ENCODE measurements at places on chromosomes 1 and 21. TPM values are rescaled to one million over a fixed set of nuclear protein-coding genes. Genes with fewer than 3 reads are reported as not detected.

FRRS1 gene
- 11.6 TPM for total RNA-seq

DNA sequence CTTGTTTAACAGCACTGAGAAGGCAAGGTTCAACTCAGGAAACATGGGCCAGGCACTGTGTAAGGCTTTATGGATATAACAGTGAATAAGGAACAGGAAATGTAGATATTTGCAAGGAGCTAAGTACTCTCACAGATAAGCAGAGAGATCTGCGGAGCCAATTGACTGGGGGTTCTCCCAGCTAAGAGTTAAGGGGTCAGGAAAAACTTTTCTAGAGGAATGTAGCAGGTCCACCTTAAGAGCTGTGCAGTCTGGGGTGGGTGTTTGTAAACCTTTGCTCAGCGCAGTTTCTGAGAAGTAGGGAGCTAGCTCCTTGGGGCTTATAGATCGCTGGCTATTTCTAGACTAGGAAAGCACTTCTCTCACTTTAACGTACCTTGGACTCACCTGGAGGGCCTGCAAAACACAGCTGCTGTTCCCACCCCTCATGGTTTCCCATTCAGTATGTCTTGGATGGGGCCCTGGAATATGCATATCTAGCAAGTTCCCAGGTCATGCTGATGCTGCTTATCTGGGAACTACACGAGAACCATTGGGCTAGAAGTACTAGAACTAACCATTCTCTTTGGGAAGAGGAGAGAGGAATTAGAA lies 51.7 kb downstream of the TLCD4 start:
- no peak for DNase-seq

DNA sequence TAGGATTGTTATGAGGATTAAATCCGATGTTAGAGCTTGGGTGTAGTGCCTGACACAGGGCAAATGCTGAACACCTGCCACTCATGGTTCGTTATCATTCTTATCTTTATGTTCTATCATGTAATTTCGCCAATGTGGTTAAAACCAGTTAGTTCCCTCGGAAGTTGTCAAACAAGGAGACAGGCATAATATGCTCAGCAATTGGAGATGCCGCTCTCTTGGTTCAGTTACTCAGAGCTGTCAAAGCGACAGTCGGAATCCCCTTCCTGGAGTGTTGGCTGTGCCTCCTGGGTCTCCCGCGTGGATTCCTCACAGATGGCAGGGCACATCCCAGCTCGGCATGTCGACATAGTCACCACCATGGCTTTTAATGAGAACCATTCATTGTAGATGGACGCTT lies 192.2 kb downstream of the ROR1 start:
- DNase-seq = no peak

RGS4 gene
- 2.2 TPM for total RNA-seq

GRCh38 chr1:232176222-232176621 lies 453.7 kb downstream of the SIPA1L2 start:
- no peak for DNase-seq

DNA sequence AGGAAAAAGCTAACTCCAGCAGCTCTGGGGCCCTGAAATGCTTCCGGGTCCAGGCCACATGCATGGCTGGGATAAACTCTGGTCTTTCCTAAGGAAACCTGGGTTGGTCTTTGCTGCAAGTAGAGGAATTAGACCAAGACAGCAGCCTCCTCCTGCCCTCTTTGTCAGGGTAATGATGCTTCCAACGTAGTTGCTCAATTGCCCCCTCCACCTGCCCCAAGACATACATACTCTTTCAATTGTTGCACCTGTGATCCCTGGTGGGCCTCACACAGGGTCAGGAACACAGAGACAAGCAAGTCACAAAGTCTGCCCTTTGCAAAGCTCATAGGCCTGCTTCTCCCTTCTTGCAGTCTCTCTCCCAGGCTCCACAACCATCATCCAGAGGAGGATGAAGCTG lies 41.9 kb upstream of the GRIK3 start:
- DNase-seq = no peak

DNA sequence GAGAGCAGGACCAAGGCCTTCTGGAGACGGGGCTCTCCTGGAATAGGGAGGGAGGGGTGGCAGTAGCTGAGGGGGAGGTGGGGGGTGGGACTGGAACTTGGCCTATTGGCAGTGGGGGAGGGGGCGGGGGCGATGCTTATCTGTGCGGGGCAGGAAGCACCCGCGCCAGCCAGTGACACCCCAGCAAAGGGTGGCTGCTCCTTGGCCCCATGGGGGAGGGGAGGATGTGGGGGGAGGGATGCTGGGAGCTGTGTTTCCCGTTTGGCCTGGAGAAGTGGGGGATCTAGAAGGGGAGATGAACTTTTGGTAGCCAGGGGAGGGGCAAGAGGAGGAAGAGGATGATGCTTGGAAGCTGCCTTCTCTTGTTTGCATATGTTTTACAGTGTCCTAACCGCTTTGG lies 11.0 kb downstream of the ZBTB7B start:
- no peak for DNase-seq

DNA sequence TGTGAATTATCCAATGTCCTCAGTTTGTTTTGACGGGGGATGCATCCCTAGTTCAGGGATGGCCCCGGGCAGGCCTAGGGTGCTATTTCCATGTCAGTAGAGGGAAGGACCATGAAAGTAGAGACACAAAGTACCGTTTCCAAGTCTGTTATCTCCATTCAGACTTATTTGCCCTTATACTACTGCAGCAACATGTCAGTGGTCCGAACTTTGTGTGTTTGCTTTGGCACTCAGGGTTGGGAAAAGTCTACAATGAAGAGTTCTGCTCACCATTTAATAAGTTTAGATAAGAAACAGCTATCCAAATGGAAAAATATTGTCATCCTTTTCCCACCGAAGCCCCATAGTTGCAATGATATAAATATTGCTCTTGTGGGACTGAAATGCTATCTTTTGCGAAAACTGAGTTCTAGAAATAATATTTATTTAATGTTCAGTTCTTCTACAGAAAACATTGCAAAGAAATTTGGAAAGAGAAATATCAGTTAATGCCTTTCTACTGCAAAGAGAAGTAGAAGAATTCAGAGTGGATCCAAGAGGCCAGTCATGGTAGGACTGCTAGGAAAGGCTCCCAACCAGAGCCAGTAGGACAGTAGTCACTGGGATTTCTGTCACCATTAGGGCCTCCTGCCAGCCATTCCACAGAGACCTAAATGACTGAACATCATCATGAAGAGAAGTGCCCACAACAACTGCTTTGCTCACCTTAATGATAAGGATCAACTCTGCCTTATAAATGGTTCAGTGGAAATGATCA lies 11.5 kb upstream of the AGT start:
- no peak for DNase-seq

GRCh38 chr1:100045206-100045605 lies 75.4 kb downstream of the SLC35A3 start:
- no peak for DNase-seq

NUP210L gene
- 0.22 TPM for total RNA-seq

TMIGD3 gene
- not detected for total RNA-seq

- no peak for DNase-seq
Measured at GRCh38 chr21:35220301-35220700, 171.2 kb upstream of the RUNX1 start.

DNA sequence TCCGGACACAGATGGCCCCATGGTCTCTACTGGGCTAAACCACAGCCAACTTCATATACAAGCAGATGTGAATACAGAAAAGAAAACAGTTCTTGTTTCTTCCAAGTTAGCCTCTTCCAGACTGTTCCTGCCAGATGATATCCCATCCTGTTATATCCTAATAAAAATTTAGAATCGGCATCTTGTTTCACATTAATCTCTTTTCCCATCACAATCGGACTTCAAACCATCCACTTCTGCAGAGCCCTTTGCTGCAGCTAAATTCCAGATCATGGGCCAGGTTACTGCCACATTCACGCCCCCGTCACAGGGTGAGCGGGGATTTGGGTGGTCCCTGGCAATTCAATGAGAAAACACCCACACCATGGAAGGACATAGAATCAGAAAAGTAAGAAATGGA lies 57.2 kb downstream of the NPHP4 start:
- DNase-seq = no peak

DNA sequence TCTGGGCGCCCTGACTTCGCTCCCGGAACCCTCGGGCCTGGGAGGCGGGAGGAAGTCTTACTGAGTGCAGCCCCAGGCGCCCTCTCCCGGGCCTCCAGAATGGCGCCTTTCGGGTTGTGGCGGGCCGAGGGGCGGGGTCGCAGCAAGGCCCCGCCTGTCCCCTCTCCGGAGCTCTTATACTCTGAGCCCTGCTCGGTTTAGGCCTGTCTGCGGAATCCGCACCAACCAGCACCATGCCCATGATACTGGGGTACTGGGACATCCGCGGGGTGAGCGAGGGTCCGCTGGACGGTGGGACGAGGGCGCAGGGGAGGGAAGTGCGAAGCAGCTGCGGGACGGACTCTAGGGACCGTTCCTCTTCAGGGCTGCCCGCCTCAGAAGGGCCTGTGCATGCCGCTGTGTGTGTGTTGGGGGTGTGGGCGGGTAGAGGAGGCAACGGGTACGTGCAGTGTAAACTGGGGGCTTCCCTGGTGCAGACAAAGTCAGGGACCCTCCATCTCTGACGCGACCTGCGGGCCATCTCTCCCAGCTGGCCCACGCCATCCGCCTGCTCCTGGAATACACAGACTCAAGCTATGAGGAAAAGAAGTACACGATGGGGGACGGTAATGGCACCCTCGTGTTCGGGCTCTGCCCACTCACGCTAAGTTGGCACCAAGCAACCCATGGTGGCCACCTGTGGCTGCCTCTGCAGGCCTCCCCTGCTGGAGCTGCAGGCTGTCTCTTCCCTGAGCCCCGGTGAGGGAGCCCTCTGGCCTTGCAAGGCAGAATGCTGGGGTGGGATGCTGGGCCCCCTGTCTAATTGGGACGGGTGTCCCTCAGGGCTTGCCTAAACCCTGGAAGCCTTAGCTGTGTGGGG lies at the start of gene GSTM1:
GSTM1 (plus strand) TSS at position 177 of the 859 bp plus-strand sequence; CDS start at position 234, 57 bp downstream.
- no peak for DNase-seq

DNA sequence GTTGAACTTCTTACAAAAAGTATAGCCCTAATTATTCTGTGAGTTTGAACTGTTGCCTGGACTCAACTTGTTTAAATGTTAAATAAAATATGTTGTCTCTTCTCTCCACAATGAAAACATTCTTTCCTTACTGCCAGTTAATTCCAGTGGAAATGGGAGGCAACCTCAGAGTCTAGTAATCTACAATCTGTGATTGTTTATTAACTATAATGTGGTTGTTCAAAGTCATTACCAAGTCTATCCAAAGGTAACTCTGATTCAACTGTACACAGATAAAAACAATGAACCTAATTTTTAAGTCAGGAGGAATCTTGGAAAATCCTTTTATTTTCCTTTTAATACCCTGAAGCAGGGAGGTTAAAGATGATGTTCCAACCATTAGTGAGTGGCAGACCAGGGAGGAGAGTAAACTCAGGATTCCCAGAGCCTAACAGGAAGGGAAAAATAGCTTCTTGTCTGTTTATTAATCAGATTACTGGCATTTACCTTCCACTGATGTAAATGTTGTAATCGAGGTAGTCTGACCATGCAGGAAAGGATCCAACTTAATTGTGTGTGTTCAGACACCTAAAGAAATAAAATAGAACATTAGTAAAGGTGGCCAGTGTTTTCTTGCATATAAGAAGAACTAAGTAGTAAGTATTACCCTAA lies 57.1 kb upstream of the TBX15 start:
- no peak for DNase-seq

GRCh38 chr1:66156144-66156543 lies 363.4 kb downstream of the PDE4B start:
- no peak for DNase-seq

GRCh38 chr1:153058826-153059784 lies 1.8 kb upstream of the SPRR2A start:
- no peak for DNase-seq

SELP gene
- total RNA-seq = 3.6 TPM

GBP7 gene
- total RNA-seq = not detected

AMY2A gene
- total RNA-seq = not detected

- no peak for DNase-seq
Measured at GRCh38 chr1:247060771-247061170, 17.8 kb downstream of the ZNF670 start.

DNA sequence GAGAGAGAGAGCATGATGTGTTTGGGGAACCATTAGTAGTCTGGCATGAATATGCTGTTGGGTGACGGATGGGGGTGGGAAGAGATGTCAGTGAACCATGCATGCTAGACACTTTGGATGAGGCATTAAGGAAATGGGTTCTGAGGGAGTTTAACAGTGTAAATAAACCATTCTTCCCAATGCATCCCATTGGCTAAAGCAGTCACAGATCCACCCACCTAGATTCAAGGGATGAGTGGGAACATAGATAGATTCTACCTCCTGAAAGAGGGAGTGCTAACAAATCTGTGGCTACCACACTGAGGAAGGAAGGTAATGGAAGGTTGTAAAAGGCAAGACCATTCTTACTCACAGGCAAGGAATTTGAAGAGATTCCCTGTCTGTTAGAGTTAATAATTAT lies 129.8 kb upstream of the CACNA1E start:
- no peak for DNase-seq

DNA sequence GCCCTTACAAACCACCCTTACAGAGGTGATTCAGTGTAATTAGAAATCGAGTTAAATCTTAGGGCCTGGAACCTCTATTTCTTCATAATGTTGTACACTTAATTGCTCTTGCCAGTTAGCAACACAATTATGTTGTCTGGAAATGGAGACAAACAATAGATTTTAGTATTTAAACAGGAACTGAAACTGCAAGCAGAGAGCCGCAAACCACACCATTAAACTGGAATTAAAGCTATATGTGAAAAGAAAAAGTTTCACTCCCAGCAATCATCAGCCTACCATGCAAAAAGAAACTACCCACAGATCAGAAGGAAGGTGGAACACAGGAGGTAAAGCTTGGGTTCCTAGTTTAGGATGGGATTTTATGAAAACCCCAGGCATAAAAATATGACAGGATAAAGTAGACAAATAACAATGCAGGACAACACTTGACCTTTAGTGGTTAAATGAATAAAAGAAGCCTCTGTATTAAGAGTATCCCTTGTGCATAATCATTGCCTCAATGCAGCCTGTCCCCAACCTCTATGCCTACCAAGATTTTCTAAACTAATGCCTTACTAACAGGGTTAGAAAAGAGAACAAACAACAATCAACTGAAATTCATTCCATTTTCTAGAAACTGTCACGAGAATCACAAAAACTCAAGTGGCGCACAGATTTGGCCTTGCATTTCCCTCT lies 304.3 kb upstream of the ESRRG start:
- DNase-seq = no peak

DNA sequence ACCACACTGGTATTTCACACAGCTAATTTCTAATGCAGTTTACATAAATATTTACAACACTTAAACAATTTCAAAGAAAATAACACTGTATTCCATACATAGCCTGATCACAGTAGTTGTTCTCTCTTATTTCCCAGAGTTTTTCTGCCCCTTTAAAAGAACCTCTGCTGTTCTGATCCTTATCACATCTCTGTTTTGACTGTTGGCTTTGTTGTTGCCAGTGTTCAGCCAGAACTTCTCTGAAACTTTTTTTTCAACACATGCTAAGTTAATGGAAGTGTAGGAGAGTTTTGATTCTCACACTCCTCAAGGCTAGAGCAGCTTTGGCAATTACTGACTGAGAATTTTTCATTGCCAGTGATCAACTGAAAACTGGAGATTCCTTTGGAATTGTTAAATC lies 11.1 kb downstream of the SELE start:
- no peak for DNase-seq

DNA sequence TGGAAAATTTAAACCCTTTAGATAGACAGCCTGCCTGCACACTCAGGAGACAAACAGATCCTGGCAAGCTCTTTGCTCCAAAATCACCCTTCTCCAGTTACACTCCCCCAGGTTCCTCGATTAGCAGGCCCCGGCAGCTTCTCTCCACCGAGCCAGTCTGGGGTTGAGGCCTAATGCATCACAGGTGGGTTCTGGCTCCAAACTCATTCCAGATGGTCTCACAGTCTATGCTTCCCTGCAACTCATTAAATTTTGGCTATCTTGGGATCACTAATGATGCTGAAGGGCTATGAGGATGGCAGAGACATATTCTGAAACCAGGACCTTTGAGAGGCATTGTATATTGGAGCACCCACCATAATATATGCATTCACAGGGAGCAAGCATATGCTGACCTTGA lies 559.8 kb upstream of the USP24 start:
- no peak for DNase-seq

Measured in thyroid gland (tissue), 4 donors.